ENCODE measurements at places on chromosomes 2 and 18. TPM values are rescaled to one million over a fixed set of nuclear protein-coding genes. Genes with fewer than 3 reads are reported as not detected.
A peak's percentile ranks its signal among the peaks of the same experiment; 100 is the strongest.

Gene MTHFD2
- total RNA-seq, result 2.3 TPM

Gene DYTN
- total RNA-seq, result not detected

Gene CDCA7
- total RNA-seq, result 0.20 TPM

Gene FBXO48
- total RNA-seq, result 1.2 TPM

Gene DSC3
- not detected for total RNA-seq

Gene CCNYL1
- total RNA-seq, result 7.1 TPM

Gene GKN2
- total RNA-seq, result not detected

DNA sequence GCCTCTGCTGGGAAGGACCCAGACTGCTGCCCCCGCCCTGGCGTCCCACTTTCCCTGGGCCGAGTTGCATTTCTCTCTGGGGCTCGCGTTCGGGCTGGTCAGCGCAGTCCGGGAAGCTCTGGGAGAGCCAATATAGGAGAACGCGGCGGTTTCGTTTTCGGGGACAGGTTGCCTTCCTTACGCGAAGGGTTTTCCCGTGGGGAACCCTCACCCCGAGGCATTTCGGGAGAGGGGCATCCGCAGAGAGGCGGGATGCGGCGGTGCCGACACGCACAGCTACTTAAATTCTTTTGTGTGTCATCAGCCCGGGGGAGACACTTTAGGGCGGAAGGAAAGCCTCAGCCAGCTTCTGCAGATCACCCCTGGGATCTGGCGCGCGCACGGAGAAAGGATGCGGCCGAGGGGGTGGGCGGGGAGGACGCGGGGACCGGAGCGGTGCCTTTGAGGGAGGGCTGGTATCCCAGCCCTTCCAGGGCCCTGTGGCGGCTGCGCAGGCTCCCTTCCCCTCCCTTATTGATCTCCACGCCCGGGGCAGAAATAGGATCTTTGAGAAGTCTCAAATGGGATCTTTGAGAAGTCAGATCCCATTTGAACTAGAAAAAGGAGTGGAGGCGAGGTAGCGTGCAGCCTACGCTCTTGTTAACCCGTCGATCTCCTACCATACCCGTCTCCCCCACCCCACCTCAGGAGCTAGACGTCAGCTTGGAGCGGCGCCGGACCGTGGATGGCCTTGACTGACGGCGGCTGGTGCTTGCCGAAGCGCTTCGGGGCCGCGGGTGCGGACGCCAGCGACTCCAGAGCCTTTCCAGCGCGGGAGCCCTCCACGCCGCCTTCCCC, 1.2 kb downstream of the GATA6 start:
- peak overlapping the region; percentile 98 for H3K27ac ChIP-seq
- no peaks in the 10 kb centered on the region for H3K36me3 ChIP-seq
- no peaks in the 10 kb centered on the region for H3K4me1 ChIP-seq
- H3K27me3 ChIP-seq, result no peaks in the 10 kb centered on the region
- H3K4me3 ChIP-seq, result peak overlapping the region; percentile 93

DNA sequence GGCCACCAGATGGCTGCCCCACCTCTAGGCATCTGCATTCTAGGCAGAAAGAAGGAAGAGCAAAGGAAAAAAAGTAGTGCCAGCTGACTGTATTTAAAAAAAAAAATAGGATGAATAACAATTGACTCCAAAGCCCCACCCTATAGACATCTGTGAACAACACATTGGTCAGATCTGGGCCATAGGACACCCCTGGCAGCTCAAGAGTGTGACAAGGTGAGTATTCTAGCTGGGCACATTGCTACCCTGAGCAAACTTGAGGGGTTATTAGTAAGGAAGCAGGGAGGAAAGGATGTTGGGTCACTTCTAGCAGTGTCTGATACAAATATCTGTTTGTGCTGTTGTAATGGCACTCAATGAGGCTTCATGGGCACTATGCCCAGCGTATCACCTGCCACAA, 58.6 kb upstream of the NPAS2 start:
- H3K4me3 ChIP-seq, result no peak overlapping the region
- no peaks in the 10 kb centered on the region for H3K27me3 ChIP-seq
- no peak overlapping the region for H3K27ac ChIP-seq
- H3K4me1 ChIP-seq, result no peaks in the 10 kb centered on the region
- H3K36me3 ChIP-seq, result no peaks in the 10 kb centered on the region

GRCh38 chr18:24009651-24010333, 4.8 kb upstream of the TTC39C start:
- no peaks in the 10 kb centered on the region for H3K36me3 ChIP-seq
- DNase-seq, result no peak
- no peaks in the 10 kb centered on the region for H3K27me3 ChIP-seq
- H3K27ac ChIP-seq, result no peak overlapping the region
- H3K4me1 ChIP-seq, result peaks cover 20% of the 10 kb centered on the region

GRCh38 chr2:239255628-239256349, 145.0 kb downstream of the HDAC4 start:
- no peak overlapping the region for H3K27ac ChIP-seq
- H3K4me3 ChIP-seq, result no peak overlapping the region
- H3K4me1 ChIP-seq, result no peaks in the 10 kb centered on the region
- no peaks in the 10 kb centered on the region for H3K36me3 ChIP-seq
- DNase-seq, result peak; percentile 16

GRCh38 chr2:10529611-10530010, 81.5 kb upstream of the ODC1 start:
- no peak for DNase-seq
- H3K4me3 ChIP-seq, result no peak overlapping the region
- no peaks in the 10 kb centered on the region for H3K4me1 ChIP-seq
- no peak overlapping the region for H3K27ac ChIP-seq

DNA sequence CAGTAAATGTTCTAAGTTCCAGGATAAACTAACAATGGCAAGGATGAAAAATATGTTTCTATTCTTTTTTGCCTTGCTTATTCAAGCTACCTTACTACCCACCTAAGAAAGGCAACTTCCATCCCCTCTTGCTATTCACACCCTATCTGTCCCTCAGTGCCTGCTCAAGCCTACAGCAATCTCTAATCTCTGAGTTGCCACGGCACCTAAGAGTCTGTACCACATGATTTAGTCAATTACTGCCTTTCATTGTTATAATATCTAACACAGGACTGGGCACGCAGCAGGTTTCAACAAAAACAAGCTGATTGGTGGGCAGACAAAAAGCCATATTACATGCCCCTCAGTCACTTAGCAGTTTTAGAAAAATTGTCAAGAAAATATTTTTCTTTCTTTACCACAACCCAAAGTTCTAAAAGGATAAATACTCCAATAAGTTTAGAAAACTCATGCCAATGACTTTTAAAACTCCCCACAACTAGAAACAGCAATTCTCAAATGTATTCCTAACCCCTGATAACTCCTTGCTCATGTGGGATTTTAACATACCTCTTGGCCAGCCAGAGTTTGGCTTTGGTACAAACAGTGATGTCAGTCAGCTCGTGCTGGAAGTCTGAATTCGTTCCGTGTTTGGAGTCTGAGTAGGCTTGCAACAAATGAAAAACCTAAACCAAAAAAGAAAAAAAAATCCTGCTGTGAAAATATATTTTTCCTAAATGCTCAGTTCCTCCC, 117.3 kb upstream of the ZFP36L2 start:
- no peak overlapping the region for H3K4me3 ChIP-seq
- DNase-seq, result peak; percentile 60
- peaks cover 20% of the 10 kb centered on the region for H3K4me1 ChIP-seq
- H3K36me3 ChIP-seq, result no peaks in the 10 kb centered on the region
- H3K27ac ChIP-seq, result peak overlapping the region; percentile 52

DNA sequence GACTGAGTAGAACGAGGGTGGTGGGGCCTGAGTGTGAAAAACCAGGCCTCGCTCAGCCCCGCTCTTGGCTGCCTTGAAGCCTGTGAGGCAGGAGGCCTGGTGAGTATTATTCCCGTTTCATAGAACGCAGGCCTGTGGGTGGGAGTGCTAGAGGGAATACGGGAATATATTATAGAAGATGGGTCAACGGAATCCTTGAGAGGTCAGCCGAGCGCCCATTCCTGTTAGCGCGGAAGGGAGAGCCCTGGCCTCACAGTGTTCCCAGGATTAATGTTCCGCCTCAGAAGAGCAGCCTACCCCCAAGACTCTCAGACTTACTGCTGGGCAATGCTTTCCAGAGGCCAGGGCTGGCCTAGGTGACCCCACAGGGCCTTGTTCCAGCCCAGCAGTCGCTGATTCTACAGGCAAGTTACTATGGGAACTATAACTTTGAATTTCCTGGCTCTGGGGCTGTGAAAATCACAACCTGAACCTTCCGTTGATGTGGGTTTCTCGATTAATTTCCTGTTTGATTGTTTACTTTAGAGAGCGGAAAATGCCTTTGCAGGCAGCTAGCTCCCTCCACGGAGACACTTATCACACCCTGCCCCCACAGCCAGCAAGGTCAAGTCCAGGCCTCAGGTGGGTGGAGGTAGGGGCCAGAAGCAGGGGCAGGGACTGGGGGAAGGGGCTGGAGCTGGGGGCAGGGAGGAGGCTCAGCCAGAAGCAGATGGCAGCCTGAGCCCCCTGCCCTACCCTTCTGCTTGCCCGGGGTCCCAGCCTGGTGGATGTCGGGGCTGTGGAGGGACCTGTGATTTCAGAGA, 108.3 kb downstream of the SMAD7 start:
- H3K27me3 ChIP-seq, result no peaks in the 10 kb centered on the region
- no peak overlapping the region for H3K4me3 ChIP-seq
- no peaks in the 10 kb centered on the region for H3K36me3 ChIP-seq
- peak overlapping the region; percentile 42 for H3K27ac ChIP-seq

- H3K27me3 ChIP-seq, result no peaks in the 10 kb centered on the region
- H3K27ac ChIP-seq, result no peak overlapping the region
- H3K4me1 ChIP-seq, result no peaks in the 10 kb centered on the region
- no peaks in the 10 kb centered on the region for H3K36me3 ChIP-seq
- H3K4me3 ChIP-seq, result no peak overlapping the region
Observed at GRCh38 chr18:984004-984403, 79.3 kb downstream of the ADCYAP1 start.

DNA sequence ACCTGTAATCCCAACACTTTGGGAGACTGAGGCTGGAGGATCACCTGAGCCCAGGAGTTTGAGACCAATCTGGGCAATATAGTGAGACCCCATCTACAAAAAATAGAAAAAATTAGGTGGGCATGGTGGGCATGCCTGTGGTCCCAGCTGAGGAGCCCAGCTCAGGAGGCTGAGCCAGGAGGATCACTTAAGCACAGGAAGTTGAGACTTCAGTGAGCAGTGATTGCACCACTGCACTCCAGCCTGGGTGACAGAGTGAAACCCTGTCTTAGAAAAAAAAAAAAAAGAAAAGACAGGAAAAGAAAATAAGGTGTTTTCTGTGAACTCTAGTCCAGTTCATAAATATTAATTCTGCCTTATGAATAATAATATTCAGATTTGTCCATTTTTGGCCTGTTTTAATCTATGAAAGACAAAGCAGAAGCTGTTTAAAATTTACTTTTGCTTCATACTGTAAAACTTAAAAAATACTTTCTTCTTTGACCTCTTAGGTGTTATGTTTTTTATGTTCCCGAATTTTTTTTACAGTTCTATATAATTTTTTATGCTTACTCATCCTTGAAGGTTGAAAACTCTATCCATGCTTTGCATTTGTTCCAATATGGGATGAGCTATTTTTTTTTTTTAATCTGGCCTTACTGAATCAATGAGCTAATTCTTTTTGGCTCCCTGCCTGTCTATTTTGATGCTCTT, 8.4 kb upstream of the ANXA4 start:
- no peak for DNase-seq
- no peak overlapping the region for H3K4me3 ChIP-seq
- H3K36me3 ChIP-seq, result no peaks in the 10 kb centered on the region
- H3K27me3 ChIP-seq, result no peaks in the 10 kb centered on the region

DNA sequence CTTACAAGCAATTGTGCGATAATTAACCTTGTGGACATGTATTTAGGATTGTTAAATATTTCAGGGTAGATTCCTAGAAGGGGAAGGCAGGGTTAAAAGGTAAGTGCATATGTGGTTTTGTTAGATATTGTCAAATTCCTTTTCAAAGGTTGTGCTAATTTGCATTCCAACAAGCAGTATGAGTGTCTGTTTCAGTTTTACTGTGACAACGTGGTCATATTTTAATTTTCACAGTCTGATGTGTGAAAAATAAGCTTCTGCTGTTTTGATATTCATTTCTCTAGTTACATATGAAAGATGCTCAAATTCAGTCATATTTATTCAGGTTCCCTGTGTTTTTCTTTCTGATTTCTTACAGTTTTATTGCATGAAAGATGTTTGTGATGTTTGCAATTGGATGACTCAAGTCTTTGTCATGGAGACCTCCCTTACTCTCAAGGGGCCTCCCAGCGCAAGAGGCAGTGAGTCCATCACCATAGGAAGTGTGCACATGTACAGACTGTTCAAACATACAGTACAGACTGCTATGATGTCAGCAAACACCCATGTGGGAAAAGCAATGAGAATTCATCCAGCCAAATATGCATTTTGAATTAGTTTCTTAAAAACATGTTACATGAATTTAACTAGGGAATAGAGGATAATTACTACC, 310.8 kb downstream of the GALR1 start:
- H3K27ac ChIP-seq, result no peak overlapping the region
- no peak for DNase-seq
- no peaks in the 10 kb centered on the region for H3K36me3 ChIP-seq
- no peak overlapping the region for H3K4me3 ChIP-seq

DNA sequence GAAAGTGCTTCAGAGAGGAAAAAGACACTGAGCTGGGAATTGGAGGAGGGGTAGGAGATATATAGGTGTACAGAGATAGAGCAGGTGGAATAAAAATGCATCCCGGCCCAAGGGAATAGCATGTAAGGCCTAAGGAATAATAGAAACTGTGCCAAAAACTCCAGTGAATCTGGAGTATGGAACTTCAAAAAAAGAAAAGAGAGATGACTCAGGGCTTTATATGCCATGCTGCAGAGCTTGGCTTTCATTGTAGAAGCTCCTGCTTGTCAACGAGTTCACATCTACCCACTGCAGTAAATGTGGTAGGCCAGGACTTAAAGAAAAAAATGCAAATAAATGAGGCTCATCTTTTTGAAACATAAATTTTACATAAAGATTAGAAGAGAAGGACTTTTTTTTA, 131.8 kb downstream of the MREG start:
- no peaks in the 10 kb centered on the region for H3K36me3 ChIP-seq
- H3K27ac ChIP-seq, result no peak overlapping the region
- H3K4me1 ChIP-seq, result no peaks in the 10 kb centered on the region
- no peaks in the 10 kb centered on the region for H3K27me3 ChIP-seq

DNA sequence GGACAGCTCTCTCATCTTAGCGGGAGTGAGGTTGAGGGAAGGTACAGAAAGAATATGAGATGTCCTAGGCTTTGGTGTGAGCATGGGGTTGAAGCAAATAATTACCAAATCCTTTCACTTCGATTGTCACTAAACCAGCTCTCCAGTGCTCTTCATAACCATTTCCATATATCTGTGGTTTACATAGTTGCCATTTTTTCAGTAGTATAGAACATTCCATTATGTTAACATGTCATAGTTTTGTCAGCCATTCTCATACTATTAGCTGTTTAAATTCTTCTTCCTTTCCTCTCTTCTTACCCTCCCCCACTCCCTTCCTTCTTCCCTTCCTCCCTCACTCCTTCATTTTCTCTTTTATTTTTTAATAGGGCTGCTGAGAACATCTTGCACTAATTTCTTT, 205.9 kb downstream of the BABAM2 start:
- no peak for DNase-seq
- H3K27ac ChIP-seq, result no peak overlapping the region
- H3K36me3 ChIP-seq, result no peaks in the 10 kb centered on the region
- H3K4me1 ChIP-seq, result no peaks in the 10 kb centered on the region

DNA sequence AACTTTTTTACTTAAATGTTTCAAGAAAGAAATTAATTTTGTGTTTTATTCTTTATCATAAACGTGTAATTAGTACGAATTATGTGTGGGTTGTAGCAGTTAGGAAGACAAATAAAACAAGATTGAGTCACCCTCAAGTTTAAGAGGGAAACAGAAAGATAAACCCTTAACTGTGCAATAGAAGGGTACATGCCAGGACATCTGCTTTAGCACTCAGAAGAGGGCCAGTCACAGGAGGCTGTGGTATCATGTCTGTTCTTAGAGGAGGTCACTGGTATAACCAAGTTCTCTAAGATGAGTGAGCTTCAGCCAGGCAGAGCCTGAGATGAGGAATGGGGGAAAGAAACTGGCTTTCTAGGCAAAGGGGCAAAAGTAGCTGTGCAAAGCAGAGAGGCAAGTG, 42.4 kb upstream of the GRHL1 start:
- H3K27ac ChIP-seq, result no peak overlapping the region
- H3K27me3 ChIP-seq, result no peaks in the 10 kb centered on the region
- no peak overlapping the region for H3K4me3 ChIP-seq
